ENCODE measurements at places on chromosomes 5 and 9.

- no peak for DNase-seq
Observed at GRCh38 chr5:115787426-115787825, 29.0 kb downstream of the CDO1 start.

GRCh38 chr5:110625376-110625999 is 101.0 kb downstream of the TMEM232 start:
- peak; percentile 49 for DNase-seq

- DNase-seq = no peak
Observed at GRCh38 chr5:150574818-150575547, 65.5 kb upstream of the SYNPO start.

DNA sequence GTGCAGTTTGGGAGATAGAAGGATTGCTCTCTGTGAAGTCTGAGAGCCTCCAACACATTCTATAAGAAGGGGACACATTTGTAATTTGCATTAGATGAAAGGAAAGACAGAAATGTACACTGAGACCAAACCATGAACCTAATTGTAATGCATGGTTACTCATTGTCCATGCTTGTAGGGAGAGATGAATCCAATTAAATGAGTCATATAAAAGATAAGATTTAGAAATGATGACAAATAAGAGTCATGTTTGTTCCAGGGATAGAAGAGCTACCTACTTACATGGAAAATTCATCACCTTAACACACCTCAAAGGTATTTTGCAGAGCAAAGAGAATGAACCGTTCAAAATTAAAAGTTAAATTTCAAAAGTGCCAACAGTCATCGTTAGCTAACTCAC is 85.1 kb downstream of the FBXL7 start:
- DNase-seq = no peak

GRCh38 chr5:41629897-41630296 is 119.5 kb upstream of the PLCXD3 start:
- no peak for DNase-seq

- no peak for DNase-seq
Observed at GRCh38 chr9:105143136-105143430, 101.4 kb upstream of the SLC44A1 start.

DNA sequence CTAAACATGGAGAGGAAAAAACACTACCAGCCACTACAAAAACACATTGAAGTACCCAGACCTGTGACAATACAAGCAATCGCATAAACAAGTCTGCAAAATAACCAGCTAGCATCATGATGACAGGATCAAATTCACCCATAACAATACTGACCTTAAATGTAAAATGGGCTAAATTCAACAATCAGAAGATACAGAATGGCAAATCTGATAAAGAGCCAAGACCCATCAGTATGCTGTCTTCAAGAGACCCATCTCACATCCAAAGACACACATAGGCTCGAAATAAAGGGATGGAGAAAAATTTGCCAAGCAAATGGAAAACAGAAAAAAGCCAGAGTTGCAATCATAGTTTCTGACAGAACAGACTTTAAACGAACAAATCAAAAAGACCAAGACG is 294.4 kb downstream of the MEF2C start:
- no peak for DNase-seq

DNA sequence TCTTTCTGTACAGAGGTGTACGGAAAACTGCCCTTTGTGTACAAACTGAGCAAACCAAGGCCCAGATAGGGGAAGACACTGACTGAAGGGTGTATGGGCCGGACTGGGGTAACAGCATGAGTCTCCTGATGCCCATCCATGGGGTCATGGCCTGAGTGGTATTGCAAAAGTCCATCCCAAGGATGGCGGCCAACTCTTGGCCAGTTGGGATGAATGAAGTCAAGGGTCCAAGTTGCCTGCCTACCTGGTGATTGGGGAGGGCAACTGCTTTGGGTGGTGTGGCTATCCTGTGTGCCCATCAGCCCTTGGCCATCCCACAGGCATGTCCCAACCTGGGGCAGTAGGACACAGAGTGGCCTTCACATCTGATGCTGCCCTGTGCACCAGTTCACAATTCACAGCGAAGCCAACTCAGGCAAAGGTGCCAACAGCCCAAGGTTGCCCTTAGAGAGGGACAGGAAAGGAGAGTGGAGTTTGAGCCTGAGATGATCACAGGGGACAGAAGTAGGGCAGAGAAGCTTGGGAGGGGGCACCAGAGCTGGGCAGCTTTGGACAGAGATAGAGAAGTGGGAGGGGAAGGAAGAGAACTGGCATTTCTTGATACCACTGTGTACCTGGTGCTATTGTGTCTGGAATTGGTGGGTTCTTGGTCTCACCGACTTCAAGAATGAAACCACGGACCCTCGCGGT is 46.6 kb downstream of the COL15A1 start:
- no peak for DNase-seq

DNA sequence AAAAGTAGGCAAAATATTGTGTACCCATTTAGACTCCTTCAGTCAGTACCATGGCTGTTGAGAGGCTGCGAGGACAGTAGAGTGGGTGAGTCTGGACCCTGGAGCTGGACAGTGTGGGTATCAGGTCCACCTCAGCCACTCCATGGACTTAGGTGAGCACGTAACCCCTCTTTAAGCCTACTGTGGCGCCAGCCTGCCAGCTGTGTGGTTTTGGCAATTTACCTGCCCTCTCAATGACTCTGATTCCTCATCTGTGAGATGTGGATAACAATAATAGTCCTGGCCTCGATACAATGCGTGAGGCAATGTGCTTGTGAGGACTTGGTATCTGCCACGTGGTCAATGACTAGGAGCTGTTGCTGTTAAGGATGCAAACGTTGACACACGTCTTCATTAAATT is 17.9 kb downstream of the SLC1A3 start:
- no peak for DNase-seq

- DNase-seq = no peak
Observed at GRCh38 chr9:12185856-12186255, 507.3 kb upstream of the TYRP1 start.

DNA sequence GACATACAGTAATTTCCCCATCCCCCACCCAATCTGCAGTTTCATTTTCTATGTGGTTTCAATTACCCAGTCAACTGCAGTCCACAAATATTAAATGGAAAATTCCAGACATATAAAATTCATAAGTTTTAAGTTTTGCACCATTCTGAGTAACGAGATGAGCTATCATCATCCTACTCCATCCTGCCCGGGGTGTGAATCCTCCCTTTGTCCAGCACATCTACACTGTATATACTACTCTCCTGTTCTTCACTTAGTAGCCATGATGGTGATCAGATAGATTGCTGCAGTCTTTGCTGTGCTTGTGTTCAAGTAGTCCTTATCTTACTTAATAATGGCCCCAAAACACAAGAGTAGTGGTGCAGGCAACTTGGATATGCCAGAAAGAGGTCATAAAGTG is 11.3 kb downstream of the OXCT1 start:
- no peak for DNase-seq

GRCh38 chr9:113148781-113149510 is 1.9 kb upstream of the SLC31A2 start:
- no peak for DNase-seq

DNA sequence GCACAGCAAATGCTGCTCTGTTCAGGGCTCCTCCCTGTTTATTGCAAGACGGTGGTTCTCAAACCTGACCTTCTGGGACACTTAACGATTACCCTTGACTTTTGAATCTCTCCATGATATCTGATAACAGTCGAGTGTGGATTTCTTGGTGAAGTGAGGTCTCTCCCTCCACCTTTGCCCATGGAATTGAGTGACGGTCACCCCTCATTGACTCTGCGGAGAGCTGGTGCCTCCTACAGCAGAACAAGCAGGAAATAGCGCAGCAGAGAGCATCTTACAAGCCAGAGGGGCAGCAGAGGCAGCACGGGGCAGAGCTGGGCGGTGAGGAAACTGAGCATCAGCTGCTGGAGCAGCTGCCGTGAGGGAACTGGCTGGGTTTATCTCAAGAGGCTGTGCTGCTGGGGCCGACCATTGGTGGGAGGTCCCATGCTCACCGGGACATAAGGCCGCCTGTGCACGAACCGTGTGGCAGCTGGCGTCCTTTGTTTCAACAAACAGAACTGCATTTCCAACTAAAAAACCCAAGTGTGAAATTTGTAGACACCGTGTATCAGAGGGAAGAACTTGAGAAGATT is 189.8 kb downstream of the MTRR start:
- DNase-seq = peak; percentile 89

Data from NCI-H510A treated with DMSO at 0.1 percent for 48 hours (cell line).